SJSA1 (cell line): ENCODE measurements at places on chromosomes 2 and 18. TPM values are rescaled to one million over a fixed set of nuclear protein-coding genes. Genes with fewer than 3 reads are reported as not detected.

PAX8 gene
- not detected in 2 replicates for total RNA-seq

FASTKD1 gene
- 25.2 and 30.4 TPM in 2 replicates for total RNA-seq

HAAO gene
- not detected in 2 replicates for total RNA-seq

B3GNT7 gene
- not detected in 2 replicates for total RNA-seq

ABCG5 gene
- total RNA-seq = not detected in 2 replicates

NEURL3 gene
- not detected in 2 replicates for total RNA-seq

- H3K27me3 ChIP-seq = no peaks in the 10 kb centered on the region
- no peak overlapping the region for H3K4me3 ChIP-seq
- peak; percentile 6 for DNase-seq
- no peaks in the 10 kb centered on the region for H3K4me1 ChIP-seq
- no peaks in the 10 kb centered on the region for H3K36me3 ChIP-seq
- no peak overlapping the region for H3K27ac ChIP-seq
Measured at GRCh38 chr18:10094154-10094553, 180.3 kb downstream of the VAPA start.

DNA sequence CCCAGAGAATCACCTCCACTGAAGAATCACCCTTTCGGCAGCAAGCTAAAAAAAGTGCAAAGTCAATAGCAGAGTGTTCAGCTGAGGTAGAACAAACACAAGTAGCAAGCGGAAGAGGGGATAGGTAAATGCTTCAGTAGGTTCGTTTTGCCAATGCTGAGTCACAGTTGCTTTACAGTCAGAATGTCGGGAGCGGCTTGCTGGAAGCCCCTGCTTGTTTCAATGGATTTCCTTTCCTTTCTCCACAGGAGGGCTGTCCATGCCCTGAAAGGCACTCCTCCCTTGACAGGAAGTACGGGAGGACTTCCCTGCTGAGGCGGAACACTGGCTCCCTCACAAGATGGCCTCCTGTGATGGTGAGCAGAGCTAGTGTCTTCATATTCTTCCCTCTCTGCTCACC is 146.2 kb upstream of the LYPD1 start:
- DNase-seq = no peak
- H3K27me3 ChIP-seq = no peaks in the 10 kb centered on the region
- H3K4me3 ChIP-seq = no peak overlapping the region
- H3K4me1 ChIP-seq = no peaks in the 10 kb centered on the region

GRCh38 chr2:128313091-128313836 is 5.4 kb downstream of the HS6ST1 start:
- peak; percentile 63 for DNase-seq
- H3K27me3 ChIP-seq = no peaks in the 10 kb centered on the region
- no peak overlapping the region for H3K4me3 ChIP-seq

GRCh38 chr2:225124311-225125017 is 82.2 kb upstream of the DOCK10 start:
- H3K27me3 ChIP-seq = no peaks in the 10 kb centered on the region
- no peak overlapping the region for H3K27ac ChIP-seq
- no peak for DNase-seq
- no peaks in the 10 kb centered on the region for H3K36me3 ChIP-seq

GRCh38 chr2:217915706-217916105 is 87.1 kb downstream of the TNS1 start:
- peak; percentile 72 for DNase-seq
- H3K36me3 ChIP-seq = peaks cover 6% of the 10 kb centered on the region
- H3K4me1 ChIP-seq = peaks cover 62% of the 10 kb centered on the region

DNA sequence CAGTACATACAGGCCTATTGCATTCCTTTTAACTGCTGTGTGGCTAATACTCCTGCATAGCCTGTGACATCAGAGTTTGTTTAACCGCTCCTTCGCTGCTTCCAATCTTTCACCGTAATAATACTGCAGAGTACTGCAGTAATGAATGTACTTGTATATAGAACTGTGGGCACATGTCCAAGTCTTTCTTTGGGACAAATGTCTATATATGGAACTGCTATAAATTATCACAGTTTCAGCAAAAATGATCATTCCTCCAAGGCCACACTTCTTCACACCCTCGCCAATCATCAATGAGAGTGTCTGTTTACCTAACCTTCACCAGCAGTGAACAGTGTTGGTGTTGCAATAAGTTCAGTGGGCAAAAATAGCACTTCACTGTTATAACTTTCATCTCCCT is 230.4 kb downstream of the SP3 start:
- H3K36me3 ChIP-seq = no peaks in the 10 kb centered on the region
- no peak for DNase-seq
- no peak overlapping the region for H3K27ac ChIP-seq
- H3K27me3 ChIP-seq = no peaks in the 10 kb centered on the region
- H3K4me3 ChIP-seq = no peak overlapping the region

GRCh38 chr2:8536686-8537561 is 144.9 kb upstream of the ID2 start:
- no peak for DNase-seq
- H3K36me3 ChIP-seq = no peaks in the 10 kb centered on the region
- H3K27me3 ChIP-seq = no peaks in the 10 kb centered on the region
- no peak overlapping the region for H3K27ac ChIP-seq
- no peaks in the 10 kb centered on the region; the same call in 1 of the 2 replicates for H3K4me1 ChIP-seq
- no peak overlapping the region for H3K4me3 ChIP-seq

DNA sequence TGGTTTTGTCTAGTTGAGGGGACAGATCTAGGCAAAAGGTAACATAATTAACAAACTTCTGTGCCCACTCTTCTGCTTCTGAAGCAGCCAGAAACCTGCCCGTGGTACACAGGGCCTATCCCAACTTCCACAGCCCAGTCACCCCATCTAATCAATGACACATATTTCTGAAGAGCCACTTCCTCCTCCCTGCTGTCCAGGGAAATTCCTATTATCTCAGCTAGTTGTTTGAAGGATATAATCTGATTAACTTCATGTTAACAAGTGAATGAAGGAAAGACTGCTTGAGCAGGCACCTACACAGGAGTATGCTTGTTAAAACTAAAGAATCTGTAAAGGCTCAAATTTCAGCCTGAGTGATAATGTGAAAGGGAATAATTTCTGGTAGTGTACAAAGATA is 61.4 kb downstream of the CCDC148 start:
- no peaks in the 10 kb centered on the region for H3K27me3 ChIP-seq
- H3K27ac ChIP-seq = peak overlapping the region; percentile 41
- DNase-seq = peak; percentile 41
- H3K4me1 ChIP-seq = peaks cover 24% of the 10 kb centered on the region
- H3K4me3 ChIP-seq = no peak overlapping the region
